ENCODE measurements at places on chromosomes 5 and 9. TPM values are rescaled to one million over a fixed set of nuclear protein-coding genes. Genes with fewer than 3 reads are reported as not detected.

Gene C5orf24
- 29.5 TPM for total RNA-seq

- DNase-seq, result no peak
Measured at GRCh38 chr5:31847354-31847753, 208.4 kb downstream of the PDZD2 start.

Gene FAT2
- not detected for total RNA-seq

GRCh38 chr5:82624062-82624461 lies 345.9 kb upstream of the RPS23 start:
- DNase-seq, result no peak

GRCh38 chr9:92976431-92976830 lies 29.1 kb downstream of the FGD3 start:
- DNase-seq, result no peak

- DNase-seq, result no peak
Measured at GRCh38 chr5:113240951-113241726, 193.7 kb downstream of the TSSK1B start.

DNA sequence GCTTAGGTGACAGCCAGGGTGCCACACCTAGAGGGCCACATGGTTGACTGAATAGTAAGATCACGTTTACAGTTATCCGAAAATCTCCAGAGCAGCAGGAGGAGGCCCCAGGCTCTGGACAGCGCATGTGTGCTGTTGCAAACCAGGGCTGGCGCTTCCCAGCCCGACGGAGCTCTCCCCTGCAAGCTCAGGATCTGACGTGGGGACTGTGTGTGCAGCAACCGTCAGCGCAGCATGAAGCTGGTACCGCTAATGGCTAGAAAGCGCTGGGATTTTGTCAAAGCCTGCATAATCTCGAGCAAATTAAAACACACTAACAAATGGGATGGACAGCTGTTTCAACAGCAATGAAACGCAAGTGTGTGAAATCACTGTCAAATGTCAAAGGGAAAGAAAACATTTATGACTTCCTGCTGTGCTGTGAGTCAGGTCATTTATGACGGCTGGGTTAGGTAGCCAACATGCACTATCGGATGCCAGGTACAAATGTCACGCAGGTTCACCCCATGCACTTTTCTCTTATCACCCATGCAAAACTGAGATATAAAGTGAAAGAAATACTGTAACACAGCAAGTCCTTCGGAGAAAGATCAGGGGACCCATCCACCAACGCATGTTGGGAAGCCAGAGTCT lies 7.5 kb downstream of the SURF4 start:
- DNase-seq, result no peak

Gene ADAMTSL1
- not detected for total RNA-seq

Gene PCDHB3
- not detected for total RNA-seq

- no peak for DNase-seq
Measured at GRCh38 chr5:87722286-87722685, 309.6 kb upstream of the CCNH start.

DNA sequence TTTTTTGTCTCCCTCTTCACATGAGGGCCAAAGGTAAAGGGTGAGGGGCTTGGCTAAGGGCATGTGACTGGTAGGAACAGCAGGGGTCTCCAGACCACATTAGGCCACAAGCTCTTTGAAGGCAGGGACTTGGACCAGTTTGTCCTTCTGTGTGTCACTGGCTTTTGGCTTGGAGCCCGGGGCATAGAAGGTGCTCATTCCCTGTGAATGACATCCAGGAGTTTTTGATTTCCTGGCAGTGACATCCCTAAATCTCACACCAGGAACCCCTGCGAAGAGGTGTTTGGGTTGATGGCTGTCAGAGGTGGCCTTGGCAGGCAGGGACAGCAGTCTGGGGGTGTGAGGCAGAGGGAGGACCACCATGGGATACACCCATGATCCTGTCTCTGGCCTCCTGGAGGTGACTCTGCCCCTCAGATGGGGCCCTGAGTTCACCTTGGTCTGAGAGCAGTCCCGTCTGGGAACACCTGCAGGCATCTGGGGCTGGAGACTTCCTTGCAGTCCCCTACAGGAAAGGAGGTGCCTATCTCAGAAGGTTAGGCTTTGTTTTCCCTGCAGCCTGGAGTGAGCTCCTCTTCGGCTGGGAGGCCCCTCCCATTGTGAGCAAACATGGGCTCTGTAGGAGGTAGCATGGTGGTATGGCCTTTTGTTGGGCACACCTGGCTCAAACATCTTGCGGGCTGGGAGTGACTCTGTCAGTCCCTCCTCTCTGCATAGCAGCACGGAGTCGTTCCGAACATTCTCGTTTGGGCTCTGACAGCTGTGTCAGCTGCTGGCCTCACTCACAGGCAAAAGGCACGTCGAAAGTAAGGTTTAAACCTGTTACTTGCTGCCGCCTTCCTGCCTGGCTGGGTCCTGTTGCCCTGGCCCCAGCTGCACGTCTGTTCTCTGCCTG lies 38.6 kb upstream of the PITX1 start:
- DNase-seq, result no peak

DNA sequence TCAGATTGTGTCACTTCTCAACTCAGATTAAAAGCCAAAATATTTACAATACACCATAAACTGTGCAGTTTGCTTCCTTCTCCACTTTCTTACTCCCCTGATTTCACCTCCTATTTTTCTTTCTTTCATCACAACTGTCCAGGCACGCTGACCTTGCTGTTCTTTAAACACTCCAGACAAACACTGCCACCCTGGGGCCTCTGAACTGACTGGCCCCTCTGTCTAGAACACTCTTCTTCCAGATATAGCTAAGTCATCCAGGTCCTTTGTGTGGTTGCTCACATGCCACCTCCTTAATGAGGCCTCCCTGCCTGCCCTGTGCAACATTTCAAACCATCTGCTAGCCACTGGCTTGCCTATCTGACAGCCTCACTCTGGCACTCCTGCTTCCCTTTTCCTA lies 46.6 kb downstream of the ATG10 start:
- no peak for DNase-seq

Data from T-helper 17 cell (primary cell).